Activated T-helper 2 cell treated with anti-CD3 and anti-CD28 coated beads, Interferon-gamma antibody, Interleukin-2, Interleukin-4, amounts not matched to agents 10 μg/mL and 5 μg/mL and 100 μg/mL, durations not matched to agents 14 hours and 24 hours and 36 hours (primary cell): ENCODE measurements at places on chromosomes 16 and 17. TPM values are rescaled to one million over a fixed set of nuclear protein-coding genes. Genes with fewer than 3 reads are reported as not detected.
A peak's percentile ranks its signal among the peaks of the same experiment; 100 is the strongest.

LAT gene
- 273 and 294 TPM in 2 replicates for total RNA-seq

ABCA3 gene
- total RNA-seq = 11.1 and 12.5 TPM in 2 replicates

SLC2A4 gene
- 0.14 and 0.25 TPM in 2 replicates for total RNA-seq

KRT14 gene
- not detected in 2 replicates for total RNA-seq

CAPNS2 gene
- not detected in 2 replicates for total RNA-seq

SUPT4H1 gene
- 153 and 160 TPM in 2 replicates for total RNA-seq

CD300A gene
- 16.6 and 16.7 TPM in 2 replicates for total RNA-seq

DNA sequence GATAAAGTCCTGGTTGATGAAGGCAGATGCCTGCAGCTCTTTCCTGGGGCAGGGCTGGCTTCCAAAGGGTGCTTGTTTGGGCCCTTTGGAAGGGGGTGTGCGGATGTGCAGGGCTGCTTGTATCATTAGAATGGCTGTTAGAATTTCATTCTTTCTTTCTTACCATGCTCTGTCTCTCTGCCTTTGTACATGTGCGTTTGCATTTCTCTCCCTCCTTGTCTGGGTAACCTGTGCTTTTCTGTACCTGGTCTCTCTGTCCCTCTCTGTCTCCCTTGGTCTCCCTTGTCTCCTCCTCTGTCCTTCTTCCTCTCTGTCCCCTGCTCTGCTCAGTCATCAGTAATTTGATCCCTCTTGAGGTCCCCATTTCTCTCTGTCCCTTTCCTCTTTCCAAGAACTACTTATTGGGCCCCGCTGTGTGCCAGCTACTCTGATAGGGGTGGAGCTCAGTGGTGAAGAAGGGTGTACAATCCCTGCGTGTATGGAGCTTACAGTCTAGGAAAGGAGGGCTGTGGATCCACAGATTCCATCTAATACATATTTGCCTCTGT, 69.3 kb downstream of the PLCG2 start:
- DNase-seq = no peak
- H3K4me1 ChIP-seq = no peaks in the 10 kb centered on the region
- H3K4me3 ChIP-seq = no peak overlapping the region
- no peaks in the 10 kb centered on the region for H3K36me3 ChIP-seq
- H3K27me3 ChIP-seq = peaks cover 7% of the 10 kb centered on the region

GRCh38 chr16:79365702-79366101, 234.8 kb downstream of the MAF start:
- no peak for DNase-seq
- peaks cover 20% of the 10 kb centered on the region for H3K4me1 ChIP-seq

- H3K36me3 ChIP-seq = no peaks in the 10 kb centered on the region
- no peak overlapping the region for H3K27ac ChIP-seq
- no peak for DNase-seq
- no peak overlapping the region for H3K4me3 ChIP-seq
- no peaks in the 10 kb centered on the region for H3K27me3 ChIP-seq
Measured at GRCh38 chr17:27518545-27519521, 62.6 kb downstream of the KSR1 start.

- peaks cover 9% of the 10 kb centered on the region for H3K27me3 ChIP-seq
- no peaks in the 10 kb centered on the region for H3K4me1 ChIP-seq
- no peak overlapping the region for H3K27ac ChIP-seq
- no peak for DNase-seq
- H3K36me3 ChIP-seq = no peaks in the 10 kb centered on the region
Measured at GRCh38 chr17:81808778-81809555, 5.0 kb downstream of the GCGR start.

GRCh38 chr17:79749156-79749815, 18.5 kb downstream of the ENPP7 start:
- H3K36me3 ChIP-seq = no peaks in the 10 kb centered on the region
- DNase-seq = no peak
- no peak overlapping the region for H3K27ac ChIP-seq

DNA sequence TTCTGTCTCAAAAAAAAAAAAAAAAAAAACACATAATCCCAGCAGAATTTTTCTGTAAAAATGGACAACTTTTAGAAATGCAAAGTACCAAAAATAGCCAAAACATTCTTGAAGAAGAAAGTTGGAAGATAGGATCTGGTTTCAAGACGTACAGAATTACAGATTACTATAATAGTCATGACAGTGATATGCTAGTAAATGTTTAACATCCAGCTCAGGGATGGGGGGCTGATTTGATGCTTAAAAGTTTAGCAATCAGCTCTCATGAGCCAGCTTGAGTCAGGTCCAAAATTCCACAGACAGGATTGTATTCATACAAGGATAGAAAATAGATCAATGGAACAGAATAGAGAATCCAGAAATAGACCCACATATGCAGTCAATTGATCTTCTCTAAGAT, 100.5 kb downstream of the CYB561 start:
- H3K36me3 ChIP-seq = no peaks in the 10 kb centered on the region
- DNase-seq = no peak
- no peak overlapping the region for H3K27ac ChIP-seq
- H3K27me3 ChIP-seq = peaks cover 8% of the 10 kb centered on the region
- peaks cover 1% of the 10 kb centered on the region for H3K4me1 ChIP-seq

DNA sequence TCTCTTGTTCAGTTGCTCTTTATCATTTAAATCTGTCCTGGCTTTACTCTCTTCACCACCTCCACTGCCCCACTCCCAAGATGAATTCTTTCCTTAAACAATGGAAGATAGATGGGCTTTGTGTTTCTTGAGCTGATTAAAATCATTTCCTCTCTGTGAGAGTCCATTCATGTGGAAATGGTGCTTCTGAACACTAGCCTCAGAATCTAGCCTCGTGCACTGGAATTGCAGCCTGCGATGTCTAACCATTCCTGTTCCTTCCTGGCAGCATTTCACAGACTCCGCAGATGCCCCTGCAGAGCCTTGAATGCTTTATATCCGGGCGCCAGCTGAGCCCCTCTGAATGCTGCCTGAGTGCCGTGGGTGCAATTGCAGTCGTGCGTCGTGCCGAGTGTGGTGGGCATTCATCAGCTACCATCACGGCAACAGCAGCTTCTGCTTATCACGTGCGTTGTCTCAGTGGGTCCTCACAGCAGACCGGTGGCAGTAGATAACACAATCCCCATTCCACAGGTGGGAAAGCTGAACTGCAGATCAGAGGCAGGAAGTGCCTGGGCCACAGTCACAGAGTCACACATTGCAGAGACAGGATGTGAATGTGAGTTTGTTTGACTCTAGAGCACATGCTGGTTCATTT, 172.8 kb upstream of the WSCD1 start:
- H3K27ac ChIP-seq = no peak overlapping the region
- H3K4me1 ChIP-seq = peaks cover 3% of the 10 kb centered on the region
- no peak overlapping the region for H3K4me3 ChIP-seq

DNA sequence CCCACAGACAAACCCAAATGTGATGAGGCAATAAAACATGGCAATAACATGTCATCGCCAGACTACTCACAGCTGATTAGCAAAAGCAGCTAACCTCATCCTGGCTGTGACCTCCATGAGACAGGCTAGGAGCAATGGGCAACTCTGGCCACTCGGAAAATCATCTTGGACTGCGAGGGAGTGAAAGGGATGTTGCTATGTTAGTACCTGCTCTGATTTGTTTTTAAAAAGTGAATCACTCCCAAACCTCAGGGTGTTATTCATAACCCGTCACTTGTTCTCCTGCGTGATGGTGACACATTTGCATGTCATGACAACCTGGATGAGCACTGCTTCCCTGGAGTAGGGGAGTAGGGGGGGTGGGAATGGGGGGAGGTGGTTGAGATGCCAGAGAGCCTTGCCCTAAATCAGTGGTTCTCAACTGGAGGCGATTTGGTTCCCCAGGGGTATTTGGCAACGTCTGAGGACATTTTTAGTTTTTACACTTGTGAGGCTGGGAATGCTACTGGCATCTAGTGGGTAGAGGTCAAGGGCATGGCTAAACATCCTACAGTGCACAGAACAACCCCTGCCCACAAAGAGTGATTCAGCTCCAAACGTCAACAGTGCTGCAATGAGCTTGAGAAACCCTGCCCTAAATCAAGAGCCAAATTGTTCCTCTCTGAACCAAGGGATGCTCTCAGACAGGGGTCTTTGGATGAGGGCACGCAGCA, 241.7 kb downstream of the SOX9 start:
- H3K36me3 ChIP-seq = no peaks in the 10 kb centered on the region
- no peaks in the 10 kb centered on the region for H3K27me3 ChIP-seq
- no peaks in the 10 kb centered on the region for H3K4me1 ChIP-seq
- DNase-seq = no peak

- DNase-seq = no peak
- no peaks in the 10 kb centered on the region for H3K36me3 ChIP-seq
- no peaks in the 10 kb centered on the region for H3K4me1 ChIP-seq
- no peak overlapping the region for H3K4me3 ChIP-seq
- H3K27ac ChIP-seq = no peak overlapping the region
Measured at GRCh38 chr17:43892647-43892952, 14.7 kb downstream of the MPP2 start.

GRCh38 chr17:83177611-83178532, 98.5 kb downstream of the METRNL start:
- DNase-seq = peak; percentile 3
- H3K27me3 ChIP-seq = no peaks in the 10 kb centered on the region
- H3K27ac ChIP-seq = no peak overlapping the region
- H3K4me3 ChIP-seq = no peak overlapping the region

DNA sequence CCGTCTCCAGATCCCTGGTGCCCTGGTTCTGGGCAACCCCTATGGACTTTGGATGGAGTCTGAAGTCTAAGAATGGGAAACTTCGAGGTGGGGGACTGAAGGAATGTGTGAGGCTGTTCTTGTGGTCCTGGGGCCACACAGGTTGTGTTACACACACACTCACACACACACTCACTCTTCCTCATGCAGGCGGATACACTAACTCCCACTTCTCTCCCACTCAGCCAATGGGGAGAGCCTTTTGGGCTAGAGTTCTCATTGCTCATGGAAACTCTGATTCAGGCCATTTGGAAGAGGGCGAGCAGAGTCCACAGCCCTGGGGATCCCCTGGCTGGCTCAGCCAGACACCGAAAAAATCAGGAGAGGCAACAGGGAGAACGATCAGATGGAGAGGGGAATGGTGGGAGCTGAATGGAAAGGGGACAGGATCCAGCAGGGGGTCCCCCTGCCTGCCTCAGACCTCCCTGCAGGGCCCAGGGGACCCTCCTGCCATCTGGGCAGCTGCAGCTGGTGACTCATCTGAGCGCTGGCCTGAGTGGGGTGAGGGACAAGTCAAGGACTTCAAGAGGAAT, 9.1 kb downstream of the IGFBP4 start:
- no peak overlapping the region for H3K4me3 ChIP-seq
- DNase-seq = no peak
- peak overlapping the region; percentile 92 for H3K27ac ChIP-seq
- peaks cover 34% of the 10 kb centered on the region for H3K4me1 ChIP-seq
- no peaks in the 10 kb centered on the region for H3K27me3 ChIP-seq
- peaks cover 56% of the 10 kb centered on the region for H3K36me3 ChIP-seq

DNA sequence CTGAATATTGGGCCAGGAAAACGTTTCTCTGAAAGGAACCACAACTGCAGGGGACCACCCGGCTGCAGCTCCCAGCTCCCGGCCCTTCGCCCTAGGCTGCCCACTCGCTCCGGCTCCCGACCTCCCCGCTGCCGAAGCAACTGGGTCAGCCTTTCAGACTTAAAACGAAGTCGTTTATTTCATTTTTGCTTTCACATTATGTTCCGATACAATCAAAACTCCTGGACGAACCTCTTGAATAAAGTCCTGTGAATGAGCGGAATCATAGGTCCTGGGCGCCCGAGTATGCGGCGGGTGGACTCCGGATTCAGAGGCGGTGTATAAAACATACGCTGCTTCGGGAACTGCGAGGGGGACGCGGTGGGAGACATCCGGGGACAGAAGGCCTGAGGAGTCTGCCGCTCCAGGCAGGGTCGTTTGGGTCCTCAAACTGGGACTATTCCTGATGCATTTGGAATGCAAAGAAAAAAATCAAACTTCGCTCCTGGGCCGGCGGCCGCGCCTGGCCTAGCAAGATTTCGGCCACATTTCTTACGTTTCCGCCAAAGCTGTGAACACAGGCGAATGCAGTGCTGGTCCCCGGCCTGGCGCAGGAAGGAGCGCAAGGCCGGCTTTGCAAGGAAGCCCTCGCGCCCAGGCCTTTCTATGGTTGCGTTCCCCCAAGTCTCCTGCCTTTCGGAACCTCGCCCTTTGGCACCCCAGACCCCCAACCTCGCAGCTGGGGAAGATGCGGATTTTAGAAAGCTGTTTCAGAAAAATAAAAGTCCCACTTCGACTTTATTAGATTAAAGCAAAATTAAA, 3.7 kb downstream of the CBLN1 start:
- H3K36me3 ChIP-seq = peaks cover 3% of the 10 kb centered on the region
- H3K4me3 ChIP-seq = no peak overlapping the region
- H3K27ac ChIP-seq = no peak overlapping the region
- DNase-seq = no peak

- H3K36me3 ChIP-seq = peaks cover 21% of the 10 kb centered on the region
- H3K4me1 ChIP-seq = peaks cover 7% of the 10 kb centered on the region
Measured at GRCh38 chr17:79079421-79080200, 5.0 kb downstream of the ENGASE start.

- H3K27ac ChIP-seq = peak overlapping the region; percentile 90
- peak overlapping the region; percentile 74 for H3K4me3 ChIP-seq
- no peak for DNase-seq
- peaks cover 80% of the 10 kb centered on the region for H3K4me1 ChIP-seq
- no peaks in the 10 kb centered on the region for H3K27me3 ChIP-seq
- peaks cover 81% of the 10 kb centered on the region for H3K36me3 ChIP-seq
Measured at GRCh38 chr17:77473615-77474226, 333.0 kb downstream of the SEC14L1 start.

- no peaks in the 10 kb centered on the region for H3K27me3 ChIP-seq
- peaks cover 1% of the 10 kb centered on the region for H3K4me1 ChIP-seq
- H3K27ac ChIP-seq = no peak overlapping the region
- no peak for DNase-seq
Measured at GRCh38 chr17:74224959-74225725, 11.8 kb downstream of the TTYH2 start.

DNA sequence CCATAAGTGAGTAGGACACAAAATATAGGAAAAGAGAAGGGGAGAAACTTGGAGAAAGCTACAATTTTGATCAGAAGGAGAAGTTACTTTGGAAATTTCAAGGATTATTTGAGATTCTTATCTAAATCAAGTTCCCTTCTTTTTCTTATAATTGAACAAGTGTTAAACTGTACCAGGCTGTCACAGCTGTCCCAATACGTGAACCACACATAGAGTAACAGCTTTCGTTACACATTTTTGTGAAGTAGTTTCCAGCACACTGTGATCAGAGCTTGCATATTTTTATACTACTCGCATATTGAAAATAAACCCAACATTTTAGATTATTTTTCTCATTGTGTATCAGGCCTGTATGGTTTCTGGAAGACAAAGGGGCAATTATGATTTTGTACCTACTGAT, 412.8 kb upstream of the PSMD7 start:
- H3K36me3 ChIP-seq = no peaks in the 10 kb centered on the region
- no peak for DNase-seq
- H3K27ac ChIP-seq = no peak overlapping the region
- peaks cover 2% of the 10 kb centered on the region for H3K4me1 ChIP-seq
- H3K4me3 ChIP-seq = no peak overlapping the region

DNA sequence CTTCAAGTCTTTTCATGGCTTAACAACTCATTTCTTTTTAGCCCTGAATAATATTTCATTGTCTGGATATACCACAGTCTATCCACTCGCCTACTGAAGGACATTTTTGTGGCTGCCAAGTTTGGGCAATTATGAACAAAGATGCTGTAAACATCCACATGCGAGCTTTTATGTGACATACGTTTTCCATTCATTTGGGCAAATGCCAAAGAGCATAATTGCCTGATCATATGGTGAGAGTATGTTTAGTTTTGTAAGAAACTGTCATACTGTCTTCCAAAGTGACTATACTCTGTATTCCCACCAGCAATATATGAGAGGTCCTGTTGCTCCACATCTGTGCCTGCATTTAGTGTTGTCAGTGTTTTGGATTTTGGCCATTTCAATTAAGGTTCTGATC, 81.3 kb downstream of the ELAC2 start:
- no peak overlapping the region for H3K27ac ChIP-seq
- DNase-seq = no peak
- no peak overlapping the region for H3K4me3 ChIP-seq
- H3K4me1 ChIP-seq = no peaks in the 10 kb centered on the region
- no peaks in the 10 kb centered on the region for H3K27me3 ChIP-seq
